CD4-positive, alpha-beta T cell treated with Interleukin-15 for 4 hours (primary cell): ENCODE measurements at places on chromosomes 3 and 15.

GRCh38 chr3:186073641-186074040, 35.2 kb downstream of the ETV5 start:
- no peak for DNase-seq

DNA sequence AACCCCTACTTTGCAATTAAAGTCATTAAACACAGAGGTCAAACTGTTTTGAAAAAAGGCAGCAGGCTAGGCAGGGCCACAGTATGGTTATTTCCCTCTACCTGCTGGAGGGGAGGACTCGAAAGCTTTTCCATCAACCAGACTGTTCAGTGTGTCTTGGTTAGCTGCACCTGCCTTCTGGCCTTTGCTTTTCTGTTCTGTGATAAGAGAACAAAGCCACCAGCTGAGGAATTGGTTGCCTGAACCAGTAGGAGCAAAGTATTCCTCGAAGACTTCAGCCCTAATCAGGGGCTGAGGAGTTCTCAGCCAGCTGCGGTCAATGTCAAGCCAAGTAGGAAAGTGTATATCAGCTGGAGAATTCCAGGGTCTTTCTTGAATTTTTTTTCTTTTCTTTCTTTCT, 132.5 kb downstream of the SOX2 start:
- DNase-seq, result no peak

DNA sequence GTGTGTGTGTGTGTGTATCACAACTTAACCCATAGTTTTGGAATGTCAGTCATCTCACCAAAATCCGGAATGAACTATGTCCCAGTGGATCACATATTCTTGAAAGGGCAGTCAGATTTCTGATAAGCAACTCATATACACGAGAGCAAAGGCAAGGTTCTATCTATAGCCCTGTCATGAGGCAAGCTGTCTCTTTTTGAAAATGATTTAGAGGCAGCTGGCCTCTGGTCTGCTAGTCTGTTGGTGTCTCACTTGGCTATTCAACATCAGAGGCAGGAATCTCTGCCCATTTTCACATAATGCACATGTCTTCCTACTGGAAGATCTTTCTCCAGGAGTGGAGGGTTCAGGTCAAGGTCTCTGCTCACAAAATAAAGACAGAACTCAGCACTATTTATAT, 79.8 kb downstream of the CNTN6 start:
- no peak for DNase-seq

DNA sequence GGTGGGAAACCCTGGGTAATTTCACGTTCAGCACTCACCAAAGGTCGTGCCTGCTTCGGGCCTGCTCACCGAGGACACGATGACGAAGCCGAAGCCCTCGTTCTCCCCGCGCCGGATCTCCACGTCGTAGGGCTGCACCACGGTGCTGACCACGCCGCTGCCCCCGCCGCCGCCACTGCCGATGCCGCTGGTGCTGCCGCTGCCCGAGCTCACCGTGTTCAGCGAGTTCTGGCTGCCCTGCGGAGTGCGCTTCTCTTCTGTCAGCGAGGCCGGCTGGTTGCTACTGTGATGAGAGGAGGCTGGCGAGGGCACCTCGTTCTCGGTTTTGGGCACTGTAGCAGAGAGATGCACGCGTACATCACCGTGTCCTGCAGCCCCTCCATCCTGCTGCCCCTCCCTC, 659.5 kb downstream of the MAGI1 start:
- DNase-seq, result no peak

DNA sequence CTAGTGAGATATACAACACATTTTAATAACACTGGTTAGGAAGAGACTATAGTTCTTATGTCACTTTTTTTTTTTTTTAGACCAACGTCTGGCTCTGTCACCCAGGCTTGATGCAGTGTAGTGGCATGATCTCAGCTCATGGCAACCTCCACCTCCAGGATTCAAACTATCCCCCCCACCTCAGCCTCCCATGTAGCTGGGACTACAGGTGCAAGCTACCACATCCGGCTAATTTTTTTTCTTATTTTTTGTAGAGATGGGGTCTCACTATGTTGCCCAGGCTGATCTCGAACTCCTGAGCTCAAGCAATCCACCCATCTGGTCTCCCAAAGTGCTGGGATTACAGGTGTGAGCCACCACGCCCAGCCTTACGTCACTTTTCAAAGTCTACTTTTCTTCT, 100.8 kb downstream of the FOXP1 start:
- DNase-seq, result no peak

DNA sequence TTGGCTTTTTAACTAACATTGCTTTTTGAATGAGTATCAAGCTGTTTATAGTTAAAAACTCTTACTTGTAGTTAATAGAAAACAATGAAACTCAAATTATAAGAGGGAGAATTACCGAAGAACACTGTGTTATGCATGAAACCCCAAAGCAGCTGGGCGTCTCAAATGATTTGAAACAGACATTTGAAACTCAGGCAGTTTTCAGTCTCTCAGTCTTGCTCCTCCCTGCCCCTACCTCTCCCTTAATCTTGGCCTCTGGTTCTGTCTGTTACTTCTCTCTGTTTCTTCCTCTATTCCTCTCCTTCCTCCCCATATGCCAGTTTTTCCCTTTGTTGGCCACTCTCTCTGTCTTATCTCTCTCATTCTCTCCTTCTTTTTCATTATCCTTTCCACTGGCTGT, 118.3 kb upstream of the SYNPR start:
- DNase-seq, result no peak

GRCh38 chr3:141255846-141256261, 24.2 kb downstream of the PXYLP1 start:
- DNase-seq, result peak; percentile 53

DNA sequence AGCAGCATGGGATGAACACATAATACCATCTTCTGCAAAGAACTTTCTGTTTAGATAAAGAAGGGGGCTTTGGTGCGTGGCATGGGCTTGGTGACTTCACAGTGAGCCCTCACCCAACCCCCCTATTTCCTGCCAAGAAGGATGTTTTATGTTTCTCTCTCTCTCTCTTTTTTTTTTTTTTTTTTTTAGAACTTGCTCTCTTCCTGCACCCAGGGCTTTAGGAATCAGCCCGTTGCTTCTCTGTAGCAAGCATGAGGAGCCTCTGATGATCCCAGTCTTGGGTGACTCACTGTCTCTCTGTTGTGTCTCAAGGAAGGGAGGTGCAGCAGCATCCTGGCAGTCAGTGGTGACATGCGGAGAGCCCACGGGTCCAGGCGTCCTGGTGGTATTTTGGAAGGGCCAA, 49.1 kb downstream of the CCK start:
- DNase-seq, result peak; percentile 13

- no peak for DNase-seq
Observed at GRCh38 chr15:29088666-29089065, 181.0 kb downstream of the NSMCE3 start.

DNA sequence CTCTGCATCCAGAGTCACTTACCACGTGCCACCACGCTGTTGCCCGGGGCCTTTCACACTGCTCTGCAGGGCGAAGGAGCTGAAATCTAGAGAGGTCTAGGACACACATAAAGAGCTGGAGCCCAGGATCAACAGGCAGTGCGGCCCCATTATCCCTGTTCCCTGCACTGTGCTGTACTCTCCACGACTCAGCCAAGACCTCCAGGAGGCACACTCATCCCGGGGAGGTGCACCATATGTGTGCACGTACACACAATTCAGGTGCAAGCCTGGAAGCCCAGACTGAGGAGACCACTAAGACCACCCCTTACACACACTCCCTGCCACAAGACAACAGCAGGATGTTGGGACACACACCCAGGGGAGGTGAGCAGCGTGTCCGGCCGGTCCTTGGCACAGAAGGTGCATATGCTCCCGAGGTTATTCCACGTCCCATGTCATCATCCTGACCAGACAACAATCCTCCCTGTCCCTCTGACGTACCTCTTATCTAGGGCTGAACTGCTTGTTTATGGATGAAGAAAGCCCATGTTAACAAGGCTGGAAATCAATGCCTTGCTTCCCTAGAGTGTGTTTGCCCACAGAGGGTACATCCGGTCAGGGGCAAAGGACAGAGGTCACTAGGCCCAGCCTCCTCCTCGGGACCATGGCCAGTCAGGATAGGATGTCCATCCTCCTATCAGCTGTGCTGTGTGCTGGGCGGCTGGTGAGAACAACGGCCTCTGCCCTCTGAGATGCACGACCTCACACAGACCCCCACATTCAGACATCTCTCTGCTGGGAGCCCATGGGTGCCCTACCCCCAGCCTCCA, 16.1 kb downstream of the KLF15 start:
- DNase-seq, result no peak

DNA sequence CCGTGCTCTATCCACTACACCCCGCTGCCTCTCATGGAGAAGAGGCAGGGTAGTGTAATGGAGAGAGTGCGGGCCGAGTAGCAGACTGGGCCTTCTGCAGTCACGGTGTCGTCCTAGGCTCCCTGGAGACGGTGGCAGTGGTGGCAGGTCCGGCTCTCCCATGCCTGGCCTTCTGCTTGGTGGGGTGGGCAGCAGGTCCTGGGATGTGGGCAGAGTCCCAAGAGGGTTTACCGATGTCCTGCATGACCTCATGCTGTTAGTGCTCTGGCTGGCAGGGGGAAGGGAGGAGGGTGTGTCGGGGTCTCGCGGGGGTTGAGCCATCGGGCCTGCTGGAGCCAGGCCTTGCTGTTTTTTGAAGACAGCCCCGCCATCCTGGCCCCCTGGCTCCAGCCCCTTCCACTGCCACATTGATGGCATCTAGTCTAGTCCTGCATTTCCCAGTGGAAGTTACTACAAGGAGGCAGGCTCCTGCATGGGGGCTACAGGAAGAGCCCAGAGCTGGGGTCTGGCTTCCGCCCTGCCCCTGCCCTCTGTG, 73.6 kb upstream of the SEC13 start:
- DNase-seq, result no peak

DNA sequence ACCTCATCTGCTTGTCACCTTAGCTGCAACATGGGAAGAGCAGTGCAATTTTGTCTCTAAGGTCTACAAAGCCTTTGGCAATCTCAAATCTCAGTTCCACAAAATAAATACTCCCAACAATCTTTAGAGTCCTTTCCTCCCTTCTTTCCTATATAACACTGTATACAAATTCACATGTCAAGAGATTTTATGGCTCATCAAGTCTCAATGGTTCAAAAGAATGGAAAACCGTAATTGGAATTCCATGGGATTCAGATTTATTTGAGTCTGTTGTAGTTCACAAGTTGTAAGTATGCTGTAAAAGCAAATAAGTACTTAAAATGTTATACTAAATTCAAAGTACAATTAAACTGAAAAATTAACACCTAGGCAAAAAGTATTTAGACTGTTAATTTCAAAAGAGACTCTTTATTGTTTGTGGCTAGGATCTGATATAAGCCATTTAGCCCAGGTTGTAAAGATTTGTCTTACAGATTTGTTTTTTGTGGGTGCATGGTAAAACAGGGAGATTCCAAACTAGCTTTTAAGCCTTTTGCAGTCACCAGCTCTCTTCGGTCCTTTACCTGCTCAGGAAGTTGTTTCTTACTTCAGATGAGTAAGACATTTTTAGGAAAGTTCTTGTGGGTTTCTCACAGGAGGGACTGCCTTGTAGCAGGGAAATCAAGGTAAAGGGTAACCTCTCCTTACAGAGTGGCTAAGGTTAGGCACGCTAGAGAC, 50.1 kb downstream of the CMSS1 start:
- no peak for DNase-seq

DNA sequence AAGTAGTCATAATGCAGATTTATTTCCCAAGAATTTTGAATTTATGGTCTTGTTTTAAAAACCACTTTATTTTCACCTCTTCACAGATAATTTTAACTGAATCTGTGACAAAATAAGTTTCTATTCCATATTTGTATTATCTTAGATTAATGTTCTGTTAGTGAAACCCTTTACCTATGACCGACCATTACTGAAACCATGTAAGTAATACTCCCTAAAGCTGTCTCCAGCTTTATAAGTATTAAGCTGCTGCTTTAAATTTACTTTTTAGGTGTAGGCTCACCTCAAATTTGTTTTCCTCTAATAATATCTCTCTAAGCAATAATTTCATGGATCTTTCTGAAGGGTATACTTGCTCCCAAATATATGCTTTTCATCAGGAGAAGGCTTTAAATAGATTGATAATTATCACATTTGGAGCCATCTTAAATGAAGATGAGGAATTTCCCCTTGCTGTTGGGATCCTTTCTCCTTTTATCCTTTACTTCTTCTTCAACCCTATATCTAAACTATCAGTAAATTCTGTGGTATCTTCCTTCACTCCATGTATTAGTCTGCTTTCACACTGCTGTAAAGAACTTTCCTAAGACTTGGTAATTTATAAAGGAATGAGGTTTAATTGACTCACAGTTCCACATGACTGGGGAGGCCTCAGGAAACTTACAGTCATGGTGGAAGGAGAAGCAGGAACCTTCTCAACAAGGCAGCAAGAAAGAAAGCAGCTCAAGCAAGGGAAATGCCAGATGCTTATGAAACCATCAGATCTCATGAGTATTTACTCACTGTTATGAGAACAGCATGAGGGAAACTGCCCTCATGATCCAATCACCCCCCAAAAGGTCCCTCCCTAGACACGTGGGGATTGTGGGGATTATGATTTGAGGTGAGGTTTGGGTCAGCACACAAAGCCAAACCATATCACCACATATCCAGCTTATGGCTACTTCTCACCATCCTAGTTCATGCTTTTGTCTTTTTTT, 92.3 kb upstream of the P2RY1 start:
- no peak for DNase-seq

DNA sequence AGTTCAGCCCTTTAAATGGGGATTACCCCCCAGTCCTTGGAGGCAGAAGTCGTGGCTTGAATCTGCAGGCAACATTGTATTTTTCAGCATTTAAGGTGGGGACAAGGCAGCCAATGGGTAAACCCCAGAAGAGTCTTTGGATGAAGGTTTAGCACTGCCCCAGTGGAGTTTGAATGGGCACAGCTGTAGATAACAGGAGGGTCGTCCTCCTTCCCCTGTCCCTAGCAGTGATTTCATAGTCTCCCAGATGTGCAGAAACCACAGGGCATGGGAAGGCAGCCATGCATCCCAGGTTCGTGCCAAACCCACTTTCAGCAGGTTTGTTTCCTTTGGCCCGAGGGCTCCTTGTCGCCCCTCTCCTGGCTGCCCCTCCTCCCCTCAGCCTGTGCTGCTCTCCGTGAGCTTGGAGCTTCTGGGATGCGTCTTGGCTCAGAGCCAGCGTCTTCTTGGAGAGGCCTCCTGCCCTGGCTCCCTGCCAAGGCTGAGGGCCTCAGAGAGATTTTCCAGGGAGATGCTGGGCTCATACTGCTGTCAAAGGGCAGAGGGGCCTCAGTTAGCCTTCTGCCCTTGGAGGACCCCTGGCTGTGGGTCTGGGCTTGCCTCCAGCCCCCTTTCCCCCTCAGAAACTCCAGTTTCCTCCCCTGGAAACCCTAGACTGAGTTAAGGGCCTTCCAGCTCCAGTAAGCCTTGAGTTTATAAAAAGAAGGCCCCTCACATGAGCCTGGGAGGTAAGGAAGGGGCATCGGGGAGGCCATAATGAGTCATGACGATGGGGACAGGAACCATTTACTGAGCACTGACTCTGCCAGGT, 48.9 kb upstream of the POLG start:
- no peak for DNase-seq

DNA sequence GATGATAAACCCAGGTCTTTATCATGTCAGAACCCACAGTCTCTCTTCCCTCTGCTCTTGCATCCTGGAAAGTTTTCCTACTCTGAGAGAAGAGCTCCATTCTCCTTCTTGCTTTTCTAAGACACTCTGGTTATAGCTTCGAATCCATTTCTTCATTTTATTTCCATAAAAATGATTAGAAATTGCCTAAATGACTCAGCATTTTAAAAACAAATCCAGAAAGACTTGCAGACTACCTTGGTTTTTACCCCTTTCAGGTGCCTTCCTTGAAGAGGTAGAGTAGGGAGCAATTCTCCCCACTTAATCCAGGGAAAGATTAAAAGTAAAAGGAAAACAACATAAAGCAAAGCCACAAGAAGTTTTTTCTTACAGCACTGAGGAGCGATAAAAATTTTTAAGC, 1256.0 kb downstream of the ROBO1 start:
- no peak for DNase-seq

- DNase-seq, result no peak
Observed at GRCh38 chr3:140189976-140190375, 255.0 kb downstream of the CLSTN2 start.
